ENCODE measurements at places on chromosomes 11 and 22.

DNA sequence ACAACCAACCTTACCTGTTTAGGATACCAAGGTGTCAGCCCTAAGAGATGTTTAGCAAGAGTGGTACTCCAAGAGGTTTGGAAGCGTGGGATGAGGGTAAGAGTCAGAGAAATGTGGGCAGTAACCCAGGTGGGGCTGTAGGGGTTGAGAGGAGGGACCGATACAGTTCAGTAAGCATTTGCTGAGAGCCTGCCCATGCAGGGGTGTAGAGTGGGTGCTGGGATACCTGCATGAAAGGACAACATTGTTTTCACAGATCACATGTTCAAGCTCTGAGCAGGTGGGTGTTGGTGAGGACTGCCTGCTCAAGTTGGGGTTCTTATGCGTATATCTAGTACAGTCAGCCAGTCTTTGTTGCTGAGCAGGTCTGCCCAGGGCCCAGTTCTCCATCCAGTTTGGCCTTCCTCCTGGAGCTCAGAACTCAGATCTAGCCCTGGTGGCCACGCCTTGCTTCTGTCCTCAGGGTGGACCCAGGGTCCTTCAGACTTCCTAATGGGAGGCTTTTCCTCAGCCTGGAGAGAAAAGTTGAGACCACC is 14.8 kb downstream of the PPFIBP2 start:
- DNase-seq = no peak

- no peak for DNase-seq
Observed at GRCh38 chr11:1397146-1397861, 7.6 kb downstream of the BRSK2 start.

- no peak for DNase-seq
Observed at GRCh38 chr11:126359431-126360048, 4.1 kb downstream of the ST3GAL4 start.

GRCh38 chr11:71153005-71153390 is 99.4 kb downstream of the SHANK2 start:
- no peak for DNase-seq

- no peak for DNase-seq
Observed at GRCh38 chr11:43984519-43985385, 42.3 kb downstream of the C11orf96 start.
